ENCODE measurements at places on chromosomes 2 and 18.

DNA sequence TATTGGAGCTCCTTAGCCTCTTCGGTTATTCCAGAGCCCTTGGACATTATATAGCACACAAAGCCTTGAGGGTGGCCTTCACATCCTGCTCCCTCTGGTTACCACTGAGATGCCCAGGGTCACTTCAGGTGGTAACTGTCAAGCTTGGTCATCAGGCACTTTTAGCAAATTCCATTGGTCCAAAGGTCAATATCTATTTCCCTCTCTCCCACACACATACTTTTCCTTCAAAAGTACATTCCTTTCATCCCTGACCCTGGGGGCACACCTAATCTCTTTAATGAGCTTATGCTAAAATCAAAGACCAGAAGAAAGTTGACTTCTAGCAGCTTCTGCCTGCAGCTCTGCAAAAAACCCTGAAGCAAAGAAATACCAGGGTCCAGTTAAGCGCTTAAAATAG lies 172.0 kb upstream of the NRP2 start:
- DNase-seq = no peak

DNA sequence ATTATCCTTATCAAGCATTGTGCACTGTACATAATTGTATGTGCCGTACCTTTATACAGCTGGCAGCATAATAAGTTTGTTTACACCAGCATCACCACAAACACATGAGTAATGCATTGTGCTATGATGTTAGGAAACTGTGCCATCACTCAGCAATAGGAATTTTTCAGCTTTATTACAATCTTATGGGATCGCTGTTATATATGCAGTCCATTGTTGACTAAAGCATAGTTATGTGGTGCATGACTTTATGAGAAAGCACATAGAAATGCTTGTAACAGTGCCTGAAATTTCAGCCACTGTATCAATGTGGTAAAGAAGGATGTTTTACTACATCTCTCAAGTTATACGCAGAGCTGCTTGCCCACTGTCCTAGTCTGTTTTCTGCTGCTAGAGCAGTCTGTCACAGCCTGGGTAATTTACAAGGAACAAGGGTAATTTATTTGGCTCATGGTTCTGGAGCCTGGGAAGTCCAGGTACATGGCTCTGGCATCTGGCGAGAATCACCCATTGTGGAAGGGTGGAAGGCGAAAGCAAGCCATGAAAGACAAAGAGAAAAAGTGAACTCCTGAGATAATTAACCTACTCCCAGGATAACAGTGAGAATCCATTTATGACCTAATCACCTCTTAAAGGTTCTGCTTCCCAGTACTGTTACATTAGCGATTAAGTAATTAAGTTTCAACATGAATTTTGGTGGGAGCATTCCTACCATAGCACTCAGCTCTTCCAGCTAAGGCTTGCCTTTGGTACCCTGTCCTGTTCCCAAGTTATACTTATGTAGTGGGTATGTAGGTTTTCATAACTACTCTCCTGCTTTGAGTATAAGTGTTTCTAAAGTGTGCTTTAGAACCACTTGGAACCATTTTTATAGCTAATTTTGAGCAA lies 4.6 kb downstream of the MAP3K20 start:
- no peak for DNase-seq

DNA sequence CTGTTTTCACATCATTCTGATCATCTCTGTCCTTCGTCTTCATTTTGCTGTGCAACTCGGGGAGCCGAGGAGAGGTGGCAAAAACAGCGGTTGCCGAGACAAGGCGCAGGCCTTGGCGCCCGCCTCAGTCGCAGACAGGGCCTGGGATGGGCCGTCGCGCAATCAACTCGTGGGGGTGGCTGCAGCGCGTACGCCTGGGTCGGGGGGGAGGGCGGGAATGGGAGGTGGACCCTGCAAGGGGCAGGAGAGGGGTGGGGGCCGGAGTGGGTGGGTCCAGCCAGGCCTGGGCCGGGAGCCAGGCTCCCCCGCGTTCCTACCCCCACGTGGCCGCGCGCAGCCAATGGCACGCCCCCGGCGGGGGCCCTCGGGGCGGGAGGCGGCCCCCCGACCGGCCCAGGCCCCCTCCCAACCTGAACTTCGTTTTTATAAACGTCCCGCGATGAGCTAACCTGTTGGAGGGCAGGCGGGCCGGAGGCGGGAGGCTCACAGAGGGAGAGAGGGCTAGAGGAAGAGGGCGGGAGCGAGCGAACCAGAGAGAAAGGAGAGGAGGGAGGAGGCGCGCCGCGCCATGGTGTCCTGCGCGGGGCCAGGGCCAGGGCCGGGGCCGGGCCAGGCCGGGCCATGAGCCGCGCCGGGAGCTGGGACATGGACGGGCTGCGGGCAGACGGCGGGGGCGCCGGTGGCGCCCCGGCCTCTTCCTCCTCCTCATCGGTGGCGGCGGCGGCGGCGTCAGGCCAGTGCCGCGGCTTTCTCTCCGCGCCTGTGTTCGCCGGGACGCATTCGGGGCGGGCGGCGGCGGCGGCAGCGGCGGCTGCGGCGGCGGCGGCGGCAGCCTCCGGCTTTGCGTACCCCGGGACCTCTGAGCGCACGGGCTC lies at the start of gene HOXD13:
Gene HOXD13 (plus strand): TSS at position 452 of the 875 bp plus-strand sequence. CDS start 170 bp downstream, at position 622.
- DNase-seq = no peak

- DNase-seq = no peak
Measured at GRCh38 chr2:33136056-33136455, 189.3 kb downstream of the LTBP1 start.

GRCh38 chr2:231348704-231349373 lies 46.7 kb upstream of the B3GNT7 start:
- DNase-seq = no peak

- DNase-seq = peak; percentile 28
Measured at GRCh38 chr2:172710584-172711047, 25.0 kb upstream of the RAPGEF4 start.

GRCh38 chr2:84880645-84881521 lies at the start of gene TRABD2A:
TRABD2A (minus strand) TSS chr2:84881084; CDS start chr2:84881039, 45 bp downstream.
- DNase-seq = peak; percentile 49

DNA sequence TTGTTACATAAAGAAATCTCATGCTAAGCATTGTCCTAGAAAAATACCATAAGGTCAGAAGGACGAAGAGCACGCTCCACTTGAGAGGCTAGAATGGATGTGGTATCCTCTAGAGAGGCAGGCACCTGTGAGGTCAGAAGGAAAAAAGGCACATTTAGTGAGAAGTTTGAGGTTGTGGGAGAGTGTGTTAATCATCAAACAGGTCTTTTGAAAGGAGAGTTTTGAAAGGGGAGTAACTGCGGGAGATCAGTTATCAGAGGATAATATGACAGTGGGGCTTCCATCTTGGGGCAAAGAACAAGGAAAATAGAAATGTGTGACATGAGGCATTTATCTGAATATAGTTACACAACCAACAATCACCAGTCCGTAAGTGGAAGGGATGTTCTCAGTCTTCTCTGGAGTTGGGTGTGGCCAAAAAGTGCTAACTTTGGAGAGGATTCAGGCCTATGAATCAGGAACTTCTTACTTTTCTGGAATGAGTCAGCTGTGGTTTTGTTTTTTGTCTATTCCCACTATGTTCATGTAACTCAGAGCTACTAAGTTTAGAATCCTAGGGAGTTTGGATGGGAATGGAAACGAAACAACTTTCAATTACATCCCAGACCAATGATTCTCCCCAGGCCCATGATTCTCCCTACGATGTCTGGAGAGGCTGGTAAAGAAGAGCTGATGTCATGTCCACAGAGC lies 451.4 kb upstream of the ST6GAL2 start:
- no peak for DNase-seq

GRCh38 chr2:195514365-195514764 lies 142.7 kb upstream of the SLC39A10 start:
- DNase-seq = no peak

DNA sequence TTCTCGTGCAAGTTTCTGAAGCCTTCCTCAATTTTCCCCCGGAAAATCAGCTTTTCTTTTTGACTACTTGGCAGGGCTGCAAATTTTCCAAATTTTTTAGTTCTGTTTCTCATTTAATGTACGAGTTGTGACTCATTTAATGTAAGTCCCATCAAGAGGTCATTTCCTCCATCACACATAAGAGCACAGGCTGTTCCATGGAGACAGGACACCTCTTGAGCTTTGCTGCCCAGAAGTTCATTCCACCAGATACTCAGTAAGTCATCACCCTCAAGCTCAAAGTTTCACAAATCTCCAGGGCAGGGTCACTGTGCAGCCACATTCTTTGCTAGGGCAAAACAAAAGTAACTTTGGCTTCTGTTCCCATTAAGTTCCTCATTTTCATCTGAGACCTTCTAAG lies 101.5 kb upstream of the TEKT4 start:
- no peak for DNase-seq

DNA sequence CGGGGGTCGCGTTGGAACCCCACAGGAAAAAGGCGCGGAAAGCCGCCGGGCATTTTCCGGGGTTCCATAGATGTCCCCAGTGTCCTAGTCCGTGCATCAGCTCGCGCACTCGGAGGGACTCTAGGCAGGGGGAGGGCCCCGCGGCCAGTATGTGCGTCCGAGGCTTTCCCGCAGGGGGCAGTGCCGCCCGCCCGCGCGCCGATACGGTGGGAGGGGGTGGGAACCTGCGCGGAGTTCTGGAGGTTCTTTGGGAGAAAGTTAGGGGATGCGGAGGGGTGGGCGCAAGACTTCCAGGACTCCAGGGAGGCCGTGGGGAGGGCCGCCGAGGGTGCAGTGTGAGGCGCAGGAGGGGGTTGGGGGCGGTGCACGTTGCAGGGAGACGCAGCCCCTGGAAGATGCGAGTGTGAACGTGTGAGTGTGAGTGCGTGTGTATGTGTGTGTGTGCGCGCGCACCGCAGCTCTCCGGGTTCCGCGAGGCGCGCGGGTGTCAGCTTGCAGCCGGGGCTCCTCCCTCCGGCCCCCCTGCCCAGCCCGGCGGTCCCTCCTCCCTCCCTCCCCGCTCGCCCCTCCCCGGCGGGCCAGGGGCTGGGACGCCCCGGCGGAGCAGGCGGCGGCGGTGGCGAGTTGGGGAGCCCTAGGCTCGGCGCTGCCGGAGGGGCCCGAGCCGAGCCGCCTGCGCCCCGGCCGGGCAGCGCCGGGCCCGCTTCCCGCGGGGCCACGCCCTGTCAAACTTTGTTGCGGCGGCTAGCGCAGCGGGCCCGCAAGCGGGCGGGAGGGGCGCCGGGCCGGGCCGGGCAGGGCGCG lies at the start of gene TCF7L1:
Gene TCF7L1 (plus strand): TSS at position 559 of the 804 bp plus-strand sequence. CDS start 293 bp downstream, outside the sequence.
- peak; percentile 14 for DNase-seq

DNA sequence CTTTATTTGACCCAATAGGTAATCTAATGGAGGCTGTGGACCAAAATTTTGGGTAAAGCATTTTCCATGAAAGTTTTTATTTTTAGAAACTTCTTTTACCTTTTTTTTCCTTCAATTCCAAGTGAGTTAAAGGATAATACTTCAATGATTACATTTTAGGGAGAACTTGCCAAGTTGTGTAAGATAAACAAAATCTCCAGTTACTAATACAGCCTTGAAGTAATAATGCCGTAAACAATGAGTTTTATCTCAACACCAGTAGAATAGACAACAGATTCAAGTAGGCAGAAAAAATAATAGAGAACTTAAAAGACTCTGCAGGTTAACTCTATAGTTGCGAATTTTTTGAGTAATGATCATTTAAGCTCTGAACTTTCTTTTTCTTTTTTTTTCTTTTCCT lies 807.4 kb downstream of the CNTNAP5 start:
- no peak for DNase-seq

DNA sequence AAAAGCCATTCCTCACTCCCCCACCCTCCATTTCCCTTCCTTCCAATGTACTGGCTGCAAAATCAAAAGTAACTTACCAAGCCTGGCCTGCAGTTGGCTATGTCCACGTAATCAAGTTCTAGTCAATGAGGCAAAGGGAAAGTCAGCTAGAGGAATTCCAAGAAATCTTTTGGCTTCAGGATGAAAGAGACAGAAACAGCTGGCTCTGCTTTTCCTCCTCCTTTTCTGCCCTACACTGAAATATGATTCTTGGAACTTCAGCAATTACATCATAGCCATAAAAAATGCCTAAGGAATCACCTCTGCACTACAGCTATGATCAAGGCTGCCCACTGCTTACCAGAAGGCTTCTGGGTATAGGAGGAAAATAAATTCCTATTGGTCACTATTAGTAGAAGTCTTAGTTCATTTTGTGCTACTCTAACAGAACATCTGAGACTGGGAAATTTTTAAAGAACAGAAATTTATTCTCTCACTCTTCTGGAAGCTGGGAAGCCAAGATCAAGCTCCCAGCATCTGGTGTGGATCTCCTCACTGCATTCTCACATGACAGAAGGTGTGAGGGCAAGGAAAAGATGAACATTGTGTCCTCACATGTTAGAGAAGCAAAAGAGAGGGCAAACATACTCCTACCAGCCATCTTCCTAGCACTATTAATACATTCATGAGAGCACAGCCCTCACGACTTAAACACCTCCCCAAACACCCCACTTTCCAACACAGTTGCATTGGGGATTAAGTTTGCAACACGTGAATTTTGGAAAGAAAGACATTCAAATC lies 219.9 kb downstream of the TMX3 start:
- no peak for DNase-seq

DNA sequence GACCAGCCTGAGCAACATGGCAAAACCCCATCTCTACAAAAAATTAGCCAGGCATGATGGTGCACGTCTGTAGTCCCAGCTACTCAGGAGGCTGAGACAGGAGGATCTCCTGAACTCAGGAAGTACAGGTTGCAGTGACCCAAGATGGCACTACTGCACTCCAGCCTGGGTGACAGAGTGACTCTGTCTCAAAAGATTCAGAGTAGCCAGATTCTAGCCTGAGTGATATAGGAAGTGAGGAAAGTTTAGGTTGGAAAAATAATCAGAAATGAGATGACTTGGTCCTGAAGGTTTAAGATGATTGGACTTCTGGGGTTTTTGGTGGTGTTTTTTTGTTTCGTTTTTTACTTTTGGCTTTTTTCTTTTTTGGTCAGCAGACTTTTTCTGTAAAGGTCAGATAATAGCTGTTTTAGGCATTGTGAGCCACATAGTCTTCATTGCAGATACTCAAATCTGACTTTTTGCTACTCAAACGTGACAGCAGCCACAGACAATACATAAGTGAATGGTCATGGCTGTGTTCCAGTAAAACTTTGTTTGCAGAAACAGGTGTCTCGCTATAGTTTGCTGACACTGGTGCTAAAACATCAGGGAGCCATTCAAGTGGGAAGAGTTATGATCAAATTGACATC lies 104.1 kb upstream of the UBXN4 start:
- no peak for DNase-seq

GRCh38 chr2:177289824-177290628 lies 25.5 kb upstream of the NFE2L2 start:
- DNase-seq = no peak

- peak; percentile 38 for DNase-seq
Measured at GRCh38 chr18:58180738-58181353, 136.8 kb downstream of the NEDD4L start.
